ENCODE measurements at places on chromosomes 11 and 22.
A peak's percentile ranks its signal among the peaks of the same experiment; 100 is the strongest.

GRCh38 chr22:24305260-24305692, 34.6 kb downstream of the SPECC1L start:
- peak; percentile 88 for DNase-seq

- no peak for DNase-seq
Observed at GRCh38 chr11:43919852-43920597, 22.4 kb upstream of the C11orf96 start.

DNA sequence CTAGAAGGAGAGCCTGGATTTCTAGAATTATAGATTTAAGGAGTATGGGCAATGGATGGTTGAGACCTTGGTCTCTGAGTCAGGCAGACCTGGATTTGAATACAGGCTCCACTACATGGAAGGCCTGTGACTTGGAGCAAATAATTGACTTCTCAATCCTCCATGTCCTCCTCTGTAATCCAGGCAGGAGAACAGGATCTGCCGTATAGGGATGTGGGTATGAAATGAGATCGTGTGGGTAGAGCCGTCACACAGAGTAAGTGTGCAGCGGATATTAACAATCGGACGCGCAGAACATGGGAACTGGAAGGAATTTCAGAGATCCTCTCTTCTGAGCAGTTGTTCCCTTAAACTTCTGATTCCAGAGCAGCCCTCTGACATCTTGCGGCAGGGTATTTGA, 11.5 kb upstream of the TMPRSS13 start:
- no peak for DNase-seq

DNA sequence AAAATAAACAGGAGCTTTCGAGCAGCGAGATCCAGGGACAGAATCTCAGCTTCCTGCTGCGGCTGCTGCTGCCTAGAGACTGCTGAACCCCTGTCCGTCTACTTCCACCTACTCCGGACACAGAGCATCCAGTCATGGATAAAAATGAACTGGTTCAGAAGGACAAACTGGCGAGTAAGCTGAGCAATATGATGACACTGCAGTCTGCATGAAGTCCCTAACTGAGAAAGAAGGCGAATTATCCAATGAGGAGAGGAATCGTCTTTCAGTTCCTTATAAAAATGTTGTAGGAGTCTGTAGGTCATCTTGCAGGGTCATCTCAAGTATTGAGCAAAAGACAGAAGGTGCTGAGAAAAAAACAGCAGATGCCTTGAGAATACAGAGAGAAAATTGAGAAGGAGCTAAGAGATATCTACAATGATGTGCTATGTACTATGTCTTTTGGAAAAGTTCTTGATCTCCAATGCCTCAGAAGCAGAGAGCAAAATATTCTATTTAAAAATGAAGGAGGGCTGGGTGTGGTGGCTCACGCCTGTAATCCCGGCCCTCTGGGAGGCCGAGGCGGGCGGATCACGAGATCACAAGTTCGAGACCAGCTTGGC, 11.1 kb upstream of the MS4A2 start:
- DNase-seq: no peak

DNA sequence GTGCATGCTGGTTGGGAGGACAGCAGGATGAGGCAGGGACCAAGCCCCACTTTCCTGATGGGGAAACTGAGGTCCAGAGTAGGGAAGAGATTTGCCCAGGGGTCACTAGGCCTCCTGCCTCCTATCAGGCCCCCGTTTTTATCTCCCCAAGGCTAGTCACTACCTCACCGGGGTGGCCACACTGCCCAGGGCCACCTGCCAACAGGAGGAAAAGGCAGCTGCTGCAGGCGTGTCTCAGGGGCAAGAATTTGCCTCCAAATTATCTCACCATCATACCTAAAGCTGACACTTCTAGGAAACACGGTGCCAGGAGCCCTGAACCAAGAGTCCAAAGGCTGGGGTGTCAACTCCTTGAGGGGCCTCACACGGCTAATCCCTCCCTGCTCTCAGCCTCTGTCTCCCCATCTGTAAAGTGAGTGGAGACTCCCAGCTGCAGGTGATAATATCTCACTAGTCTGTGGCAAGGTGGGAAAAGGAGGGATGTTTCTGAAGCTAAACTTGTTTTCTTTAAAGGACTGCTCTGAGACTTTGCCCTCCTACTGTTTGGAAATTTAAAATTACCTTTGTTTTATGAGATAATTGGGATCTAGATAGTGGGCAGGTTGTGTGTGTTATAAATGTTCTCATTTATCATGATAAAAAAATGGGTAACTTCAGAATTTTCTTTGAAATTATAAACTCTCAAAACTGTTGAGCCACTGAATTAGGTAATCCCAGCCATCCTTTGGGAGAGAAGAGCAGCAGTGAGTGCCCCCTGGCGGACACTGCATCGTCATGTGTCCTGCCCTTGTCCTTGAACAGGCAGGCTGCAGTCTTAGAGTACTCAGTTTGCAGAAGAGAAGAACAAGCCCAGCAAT, 60.0 kb downstream of the MYO7A start:
- DNase-seq: peak; percentile 48

DNA sequence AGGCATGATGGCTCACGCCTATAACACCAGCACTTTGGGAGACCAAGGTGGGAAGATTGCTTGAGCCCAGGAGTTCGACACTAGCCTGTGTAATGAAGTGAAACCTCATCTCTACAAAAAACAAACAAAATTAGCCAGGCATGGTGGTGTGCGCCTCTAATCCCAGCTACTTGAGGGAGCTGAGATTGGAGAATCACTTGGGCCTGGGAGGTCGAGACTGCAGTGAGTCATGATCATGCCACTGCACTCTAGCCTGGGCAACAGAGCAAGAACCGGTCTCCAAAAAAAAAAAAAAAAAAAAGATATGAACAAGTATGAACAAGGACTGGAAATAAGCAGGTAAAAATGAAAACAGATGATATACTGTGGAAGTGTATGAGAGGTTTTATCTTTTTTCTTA, 54.1 kb upstream of the SOX6 start:
- no peak for DNase-seq

GRCh38 chr22:36360871-36361383, 26.8 kb downstream of the MYH9 start:
- DNase-seq: no peak
